ENCODE measurements at places on chromosomes 12 and 14.

DNA sequence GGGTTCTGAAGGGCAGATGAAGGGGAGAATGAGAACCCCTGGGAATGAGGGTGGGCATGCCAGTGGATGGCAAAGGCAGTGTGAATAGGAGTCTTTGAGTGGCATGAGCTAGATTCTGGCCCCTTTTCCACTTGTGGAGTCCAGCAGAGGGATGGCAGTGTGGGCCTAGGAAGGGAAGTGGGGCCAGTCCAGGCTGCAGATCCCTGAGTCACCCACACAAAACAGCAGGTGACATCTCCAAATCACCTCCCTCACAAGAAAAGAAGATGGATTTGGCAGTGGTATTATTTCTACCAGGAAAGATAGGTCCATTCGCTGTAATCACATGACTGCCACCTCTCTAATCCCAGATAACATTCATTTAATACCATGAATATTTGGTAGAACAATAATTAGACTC is 151.3 kb downstream of the TTC7B start:
- DNase-seq: no peak

DNA sequence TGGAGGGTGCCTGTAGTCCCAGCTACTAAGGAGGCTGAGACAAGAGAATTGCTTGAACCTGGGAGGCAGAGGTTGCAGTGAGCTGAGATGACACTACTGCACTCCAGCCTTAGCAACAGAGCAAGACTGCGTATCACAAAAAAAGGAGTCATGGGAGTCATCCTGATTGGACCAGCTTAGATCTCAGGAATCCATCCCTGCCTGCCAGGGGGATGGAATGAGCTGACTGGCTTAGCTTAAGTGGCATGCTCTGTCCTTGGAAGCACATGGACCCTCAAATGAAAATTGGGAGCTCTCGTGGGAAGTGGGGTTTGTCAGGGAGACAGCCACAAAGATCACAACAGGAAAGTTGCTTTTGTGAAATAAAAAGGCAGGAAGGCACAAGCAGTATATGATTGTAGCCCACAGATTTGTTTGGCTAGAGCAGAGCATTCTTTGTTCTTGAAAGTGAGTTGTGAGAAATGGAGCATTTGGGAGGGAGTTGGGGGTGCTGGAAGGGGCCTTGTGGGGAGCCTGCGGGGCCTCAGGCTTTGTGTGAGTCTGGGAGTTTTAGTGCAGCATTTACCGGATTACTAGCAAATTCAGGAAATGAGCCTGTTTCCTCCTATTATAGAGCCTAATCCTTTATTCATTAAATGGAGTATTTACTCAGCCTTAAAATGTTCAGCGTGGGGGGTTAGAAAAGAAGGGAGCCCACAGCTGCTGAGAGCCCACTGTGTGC is 30.7 kb downstream of the DGLUCY start:
- no peak for DNase-seq

GRCh38 chr12:66665435-66665985 is 13.4 kb downstream of the GRIP1 start:
- DNase-seq: no peak

- DNase-seq: no peak
Measured at GRCh38 chr14:39181026-39181692, 6.1 kb downstream of the PNN start.

GRCh38 chr12:52224151-52224550 is 8.9 kb upstream of the KRT7 start:
- DNase-seq: no peak

GRCh38 chr14:89485264-89485663 is 68.2 kb upstream of the FOXN3 start:
- DNase-seq: no peak

DNA sequence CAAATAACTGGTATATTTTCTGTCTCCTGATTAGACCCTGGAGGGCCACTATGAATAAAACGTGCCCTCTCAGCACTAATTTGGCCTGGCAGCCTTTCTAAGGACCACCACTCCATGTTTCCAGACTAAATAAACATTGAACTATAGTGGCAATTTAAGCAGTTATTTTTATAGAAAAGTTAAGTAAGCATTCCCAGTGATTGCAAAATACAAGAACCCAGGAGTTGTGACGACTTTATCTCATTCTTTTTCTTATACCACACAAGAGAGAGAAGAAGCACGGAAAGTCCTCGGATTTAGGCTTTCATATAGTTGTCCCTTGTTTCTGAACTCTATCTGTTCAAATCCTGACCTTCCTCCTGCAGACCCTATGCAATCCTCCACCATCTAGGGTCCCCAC is 23.1 kb upstream of the STRAP start:
- no peak for DNase-seq

GRCh38 chr14:93975791-93976476 is 436 bp downstream of the ASB2 start:
- DNase-seq: no peak

DNA sequence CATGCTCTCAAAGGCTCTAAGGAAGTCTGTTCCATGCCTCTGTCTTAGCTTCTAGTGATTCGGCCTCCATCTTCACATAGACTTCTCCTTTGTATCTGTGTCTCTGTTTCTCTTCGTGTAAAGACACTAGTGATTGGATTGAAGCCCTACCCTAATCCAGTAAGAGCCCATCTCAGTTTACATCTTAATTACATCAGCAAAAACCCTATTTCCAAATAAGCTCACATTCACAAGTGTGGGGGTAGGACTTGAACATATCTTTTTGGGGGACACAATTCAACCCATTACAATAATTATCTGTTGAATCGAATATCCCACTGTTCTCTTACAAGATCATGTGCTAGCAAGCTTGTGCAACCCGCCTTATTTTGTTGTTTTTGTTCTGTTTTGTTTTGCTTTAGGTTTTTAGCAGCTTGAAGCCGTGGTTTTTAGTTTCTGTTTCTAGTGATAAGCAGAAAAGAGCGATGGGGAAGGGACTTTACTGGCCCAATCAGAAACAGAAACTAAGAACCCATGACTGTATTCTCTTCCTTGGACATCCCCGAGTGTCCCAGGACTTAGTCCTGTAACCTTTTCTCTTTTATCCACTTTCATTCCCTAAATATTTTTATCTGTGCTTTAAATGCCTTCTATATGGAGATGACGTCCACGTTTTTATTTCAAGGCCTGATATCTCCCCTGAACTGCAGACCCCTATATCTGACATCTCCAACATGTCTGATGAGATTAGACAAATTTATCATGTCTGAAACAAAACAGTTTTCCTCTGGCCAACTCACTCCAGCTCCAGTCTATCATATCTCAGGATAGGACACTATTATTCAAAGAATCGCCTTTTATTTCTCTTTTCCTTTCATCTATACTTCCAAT is 353.0 kb downstream of the CCDC91 start:
- DNase-seq: no peak

DNA sequence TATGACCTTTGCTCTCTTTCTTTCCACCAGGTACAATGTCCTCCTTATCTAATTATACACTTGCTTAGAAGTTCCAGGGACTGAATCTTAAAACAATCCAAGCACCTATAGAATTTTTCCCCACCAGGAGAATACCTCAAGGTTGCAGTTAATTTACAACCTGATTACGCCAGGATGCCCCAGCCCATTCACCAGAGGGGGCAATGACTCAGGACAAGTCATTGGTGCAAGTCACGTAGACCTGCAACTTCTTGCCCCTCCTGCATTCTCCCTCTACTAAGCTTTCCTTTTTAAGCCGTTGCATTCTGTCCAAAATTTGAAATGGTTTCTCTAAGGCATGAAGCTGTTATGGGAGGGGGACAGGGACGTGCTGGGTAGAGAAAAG is 111.1 kb upstream of the SCAF11 start:
- no peak for DNase-seq

DNA sequence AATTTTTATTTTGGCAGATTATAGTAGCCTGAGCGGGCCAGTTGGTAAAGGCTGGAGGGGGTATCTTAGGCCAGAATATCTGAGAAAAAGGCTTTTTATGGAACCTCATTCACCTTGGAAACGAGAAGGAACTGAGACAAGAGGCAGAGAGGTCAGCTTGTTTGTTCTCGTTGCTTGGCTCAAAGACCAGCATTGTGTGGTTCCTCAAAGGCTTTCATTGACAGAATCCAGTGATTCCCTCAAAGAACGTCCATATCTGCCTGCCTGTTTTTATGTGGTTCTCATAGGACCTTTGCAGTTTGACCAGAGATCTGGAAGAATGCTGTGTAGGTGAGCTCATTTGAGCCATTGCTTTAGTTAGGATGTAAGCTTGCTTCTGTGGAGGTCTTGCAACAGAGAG is 117.3 kb downstream of the CFAP54 start:
- no peak for DNase-seq

GRCh38 chr12:51386351-51386750 is 4.9 kb downstream of the GALNT6 start:
- no peak for DNase-seq

GRCh38 chr14:38882533-38882932 is 220.5 kb downstream of the SEC23A start:
- DNase-seq: no peak

- DNase-seq: no peak
Measured at GRCh38 chr14:60485057-60485597, 736 bp downstream of the C14orf39 start.

DNA sequence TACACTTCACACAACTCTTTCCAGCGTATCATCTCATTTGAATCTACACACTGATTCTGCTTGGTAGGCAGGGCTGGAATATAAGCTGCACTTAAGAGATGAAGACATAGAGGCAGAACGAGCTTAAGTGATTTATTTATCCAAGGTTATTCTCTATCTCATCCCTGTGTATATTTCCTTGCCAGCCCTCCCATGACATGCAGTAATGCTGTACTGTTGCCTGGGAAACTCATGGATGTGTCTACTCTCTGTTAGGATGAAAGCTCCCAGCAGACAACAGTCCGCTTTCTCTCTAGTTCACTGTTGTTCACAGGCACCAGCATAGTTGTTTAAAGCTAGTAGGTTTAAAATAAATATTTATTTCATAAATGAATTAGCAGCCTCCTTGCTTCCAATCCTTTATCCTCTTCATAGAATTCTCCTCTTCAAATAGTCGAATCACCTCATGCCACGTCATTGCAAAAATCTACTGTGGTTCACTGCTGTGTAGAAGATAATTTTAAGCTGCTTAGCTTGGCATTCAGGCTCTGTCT is 25.4 kb downstream of the FGF6 start:
- DNase-seq: no peak

- no peak for DNase-seq
Measured at GRCh38 chr12:120055231-120056000, 61.1 kb downstream of the RAB35 start.

DNA sequence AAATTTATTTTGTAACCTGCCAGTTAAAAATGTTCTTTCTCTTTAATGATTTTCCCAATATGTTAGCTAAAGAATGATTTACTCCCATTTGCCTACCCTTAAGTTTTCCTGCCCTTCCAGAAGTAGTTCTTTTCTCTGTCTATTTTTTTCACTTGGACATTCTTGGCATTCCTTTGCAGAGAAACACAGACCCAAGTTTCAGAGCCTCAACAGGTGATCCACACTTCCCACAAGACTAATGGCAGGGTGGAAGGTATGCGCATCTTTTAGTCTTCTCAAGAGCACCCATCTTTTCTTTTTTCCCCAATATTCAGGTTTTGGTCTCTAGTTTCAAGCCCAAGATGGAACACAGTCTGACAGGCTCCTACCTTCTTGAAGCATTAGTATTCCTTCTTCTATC is 420.7 kb downstream of the ADAMTS20 start:
- no peak for DNase-seq

GRCh38 chr12:67047634-67048033 is 221.5 kb upstream of the CAND1 start:
- DNase-seq: no peak

- no peak for DNase-seq
Measured at GRCh38 chr12:21839776-21840175, 65.3 kb upstream of the KCNJ8 start.

DNA sequence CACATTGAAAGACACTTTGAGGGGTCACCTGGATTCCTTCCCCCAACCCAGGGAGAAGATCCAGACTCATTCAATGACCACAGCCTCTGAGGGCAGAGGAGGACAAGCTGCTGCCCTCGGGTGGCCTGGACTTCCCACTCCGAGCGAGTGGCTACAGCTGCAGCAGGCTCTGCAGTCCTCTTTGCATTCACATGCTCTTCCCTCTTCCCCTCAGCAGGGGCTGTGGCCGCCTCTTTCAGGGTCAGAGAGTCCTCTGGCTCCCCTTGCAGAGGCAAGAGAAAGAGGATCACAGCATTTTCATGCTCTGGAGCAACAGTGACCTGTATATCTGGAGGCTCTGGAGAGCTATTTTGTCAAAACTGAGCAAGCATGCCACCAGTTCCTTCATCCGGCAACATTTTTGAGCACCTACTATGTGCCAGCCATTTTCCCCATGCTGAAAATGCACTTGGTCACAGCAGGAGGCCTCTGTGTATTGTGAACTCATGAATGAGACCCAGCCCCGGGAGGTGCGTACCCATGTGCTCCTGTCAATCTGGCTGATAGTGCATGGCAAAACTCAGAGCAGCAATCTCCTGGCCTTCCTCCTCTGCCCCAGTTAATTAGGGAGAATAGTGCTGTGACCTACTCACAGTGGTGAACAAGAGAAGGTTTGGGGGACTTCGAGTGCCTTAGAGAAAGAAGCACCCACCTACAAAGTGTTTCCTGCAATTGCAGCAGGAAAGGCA is 42.9 kb upstream of the KCNA5 start:
- DNase-seq: no peak

DNA sequence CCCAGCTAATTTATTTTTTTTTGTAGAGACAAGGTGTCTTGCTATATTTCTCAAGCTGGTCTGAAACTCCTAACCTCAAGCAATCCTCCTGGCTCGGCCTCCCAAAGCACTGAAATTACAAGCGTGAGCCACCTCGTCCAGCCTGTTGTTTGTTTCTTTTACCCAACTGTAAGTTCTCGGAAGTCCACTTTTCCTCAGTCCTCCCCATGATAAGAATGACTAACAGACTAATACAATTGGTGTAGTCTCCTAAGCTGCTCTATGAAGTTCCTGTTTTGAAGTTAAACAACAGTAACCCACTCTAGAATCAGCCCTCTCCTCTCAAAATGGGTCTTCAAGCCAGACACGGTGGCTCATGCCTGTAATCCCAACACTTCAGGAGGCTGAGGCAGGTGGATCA is 36.5 kb downstream of the HIGD1C start:
- DNase-seq: no peak

GRCh38 chr12:91226951-91227350 is 44.3 kb upstream of the DCN start:
- no peak for DNase-seq

DNA sequence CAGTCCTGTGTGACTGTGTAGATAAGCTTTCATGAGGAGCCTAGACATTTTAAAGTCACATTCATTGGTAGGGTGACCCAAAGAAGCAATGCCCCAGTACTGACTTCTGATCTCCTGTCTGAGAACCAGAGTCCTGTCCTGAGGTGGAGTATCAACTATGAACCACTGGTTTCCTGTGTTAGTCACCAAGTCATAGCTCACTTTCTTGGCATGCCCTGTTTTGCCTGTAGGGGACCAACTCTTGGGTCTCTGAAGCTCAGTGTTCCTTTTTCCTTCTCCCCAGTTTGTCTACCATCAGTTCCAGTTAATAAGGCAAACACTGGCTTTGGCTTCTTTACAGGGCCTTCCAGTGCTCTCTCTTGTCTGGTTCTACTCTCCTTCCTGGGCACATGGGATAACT is 97.4 kb downstream of the C12orf75 start:
- no peak for DNase-seq
